Stimulated activated CD4-positive, alpha-beta T cell treated with anti-CD3 and anti-CD28 coated beads, Interleukin-4, amount 100 ng/mL, for 1 hour (primary cell): ENCODE measurements at places on chromosomes 16 and 17.

GRCh38 chr16:55728797-55729196 lies 73.0 kb downstream of the SLC6A2 start:
- no peak for DNase-seq

GRCh38 chr17:42920106-42920900 lies 19.7 kb downstream of the G6PC1 start:
- DNase-seq = no peak

GRCh38 chr16:49281843-49282642 lies 405 bp upstream of the CBLN1 start:
- peak; percentile 46 for DNase-seq

- DNase-seq = peak; percentile 62
Observed at GRCh38 chr17:41965694-41966462, 717 bp upstream of the CNP start.

- no peak for DNase-seq
Observed at GRCh38 chr16:80751167-80751566, 53.2 kb downstream of the CDYL2 start.

DNA sequence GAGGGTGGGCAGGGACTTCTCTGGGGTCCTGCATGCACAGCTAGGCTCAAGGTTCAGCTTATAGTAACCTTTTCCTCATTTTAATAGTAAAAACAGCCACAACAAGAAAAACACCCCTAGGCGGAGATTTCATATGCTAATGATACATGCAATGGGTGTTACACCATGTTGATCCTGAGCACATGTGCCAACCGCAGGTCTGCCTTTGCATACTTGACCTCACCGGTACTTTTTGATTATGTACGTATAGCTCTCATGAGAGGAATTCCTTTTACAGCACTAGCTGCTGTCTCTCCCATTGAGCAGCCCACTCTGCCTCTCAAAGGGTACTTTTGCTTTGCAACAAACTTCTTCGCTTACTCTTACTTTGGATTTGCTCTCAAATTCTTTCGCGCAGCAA lies 1.9 kb downstream of the KRTAP4-8 start:
- no peak for DNase-seq

- DNase-seq = no peak
Observed at GRCh38 chr17:14296166-14296910, 4.5 kb upstream of the HS3ST3B1 start.

GRCh38 chr16:84302111-84302954 lies 7.7 kb downstream of the WFDC1 start:
- no peak for DNase-seq

GRCh38 chr17:55677446-55677845 lies 45.2 kb downstream of the TMEM100 start:
- no peak for DNase-seq

DNA sequence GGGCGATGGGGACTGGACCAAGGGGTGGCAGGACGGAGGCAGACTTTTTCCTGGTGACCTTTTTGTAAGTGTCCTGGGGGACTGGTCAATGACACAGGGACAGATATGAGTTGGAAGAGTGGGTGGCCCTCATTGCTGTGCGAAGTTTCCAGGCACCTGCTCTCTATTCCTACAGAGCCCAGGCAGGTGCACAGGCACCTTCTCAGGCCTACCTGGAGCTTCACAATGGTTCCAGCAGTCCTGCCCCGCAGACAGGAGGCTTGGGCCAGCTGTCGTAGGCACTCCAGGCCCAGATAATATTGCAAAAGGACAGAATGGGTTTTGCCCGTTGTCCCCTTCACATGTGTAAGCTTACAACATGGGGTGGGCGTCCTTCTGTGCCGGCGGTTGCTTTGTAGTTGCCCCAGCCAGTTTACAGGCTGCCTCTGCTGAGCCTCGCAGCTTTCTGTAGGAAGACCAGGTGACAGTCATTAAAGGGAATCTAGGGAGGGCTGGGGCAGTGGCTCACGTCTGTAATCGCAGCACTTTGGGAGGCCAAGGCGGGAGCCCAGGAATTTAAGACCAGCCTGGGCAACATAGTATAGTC lies 84.3 kb downstream of the ARHGAP23 start:
- no peak for DNase-seq

- no peak for DNase-seq
Observed at GRCh38 chr17:52885882-52886281, 727.4 kb upstream of the CA10 start.

GRCh38 chr17:83200751-83201150 lies 121.3 kb downstream of the METRNL start:
- no peak for DNase-seq

DNA sequence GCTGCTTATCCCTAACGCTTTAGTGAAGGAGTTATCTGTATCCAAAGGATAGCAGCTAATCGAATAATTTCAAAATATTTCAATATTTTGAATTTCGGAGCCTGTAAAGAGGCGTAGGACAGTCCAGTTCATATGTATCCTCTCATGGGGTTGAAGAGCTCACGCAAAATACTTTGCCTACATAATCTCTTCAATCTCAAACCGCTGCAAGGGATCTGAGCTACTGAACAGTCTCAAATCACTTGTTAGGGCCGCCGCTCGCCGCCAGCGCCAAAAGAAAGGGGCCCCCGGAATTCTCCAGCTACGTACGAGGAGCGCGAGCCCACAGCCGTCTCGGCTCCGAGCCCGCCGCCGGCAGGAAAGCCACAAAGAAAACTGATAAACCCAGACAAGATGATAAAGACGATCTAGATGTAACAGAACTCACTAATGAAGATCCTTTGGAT lies 601 bp upstream of the RFWD3 start:
- peak; percentile 15 for DNase-seq

DNA sequence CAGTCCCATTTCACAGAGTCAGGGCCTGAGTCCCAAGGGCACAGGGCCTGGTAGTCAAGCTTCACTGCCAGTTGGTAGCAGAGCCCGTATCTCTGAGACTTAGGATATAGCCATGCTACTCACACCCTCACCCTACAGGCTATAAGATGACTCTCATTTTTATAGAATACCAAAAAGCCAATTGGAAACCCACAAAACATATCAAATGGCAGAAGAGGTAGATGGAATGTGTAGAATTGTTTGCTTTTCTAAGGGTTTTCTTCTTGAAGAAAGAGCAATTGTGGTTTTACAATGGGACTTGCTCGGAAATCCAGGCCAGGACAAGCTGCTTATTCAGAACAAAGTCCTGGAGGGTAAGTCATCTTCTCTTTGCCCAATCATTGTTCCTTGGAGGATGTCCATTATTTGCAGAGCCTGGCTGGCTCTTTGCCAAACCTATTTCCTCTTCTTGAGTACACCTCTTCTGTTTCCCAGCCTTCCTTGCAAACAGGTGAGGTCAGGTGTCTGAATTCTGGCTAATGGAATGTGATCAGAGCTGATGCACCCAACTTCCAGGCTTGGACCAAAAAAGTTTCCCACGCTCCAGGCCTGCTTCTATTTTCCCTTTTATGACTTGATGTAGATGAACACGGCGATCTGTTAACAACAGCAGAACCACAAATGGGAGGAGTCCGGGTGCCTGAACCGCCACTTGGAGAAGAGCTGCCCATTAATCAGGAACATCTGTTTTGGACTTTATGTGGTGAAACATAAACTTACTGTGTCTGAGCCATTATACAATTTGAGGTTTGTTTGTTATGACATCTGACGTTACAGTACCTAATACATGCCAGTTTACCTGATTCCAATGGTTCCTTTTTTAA lies 16.9 kb upstream of the CCL22 start:
- DNase-seq = no peak

DNA sequence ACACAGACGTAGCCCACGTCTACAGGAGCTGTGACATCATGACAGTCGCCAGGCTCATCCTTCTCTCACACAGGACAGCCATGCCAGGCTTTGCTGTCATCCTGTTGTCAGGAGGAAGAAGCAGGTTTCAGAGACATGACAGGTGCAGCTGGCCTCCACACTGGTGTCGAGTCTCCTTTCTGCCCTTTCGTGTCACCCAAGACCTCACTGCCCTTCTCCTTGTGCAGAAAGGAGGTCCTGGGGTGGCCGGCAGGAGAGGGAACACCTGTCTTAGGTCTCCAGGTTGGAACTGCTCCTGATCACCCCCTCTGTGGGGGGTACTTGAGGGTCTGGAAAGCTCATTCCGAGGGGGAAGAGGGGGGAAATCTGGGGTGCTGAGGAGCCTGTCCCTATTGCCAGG lies 41.6 kb upstream of the IRF8 start:
- DNase-seq = no peak

GRCh38 chr17:75008373-75008772 lies 4.1 kb upstream of the MRPL58 start:
- DNase-seq = no peak

GRCh38 chr16:87966064-87966645 lies 14.9 kb downstream of the BANP start:
- DNase-seq = no peak

DNA sequence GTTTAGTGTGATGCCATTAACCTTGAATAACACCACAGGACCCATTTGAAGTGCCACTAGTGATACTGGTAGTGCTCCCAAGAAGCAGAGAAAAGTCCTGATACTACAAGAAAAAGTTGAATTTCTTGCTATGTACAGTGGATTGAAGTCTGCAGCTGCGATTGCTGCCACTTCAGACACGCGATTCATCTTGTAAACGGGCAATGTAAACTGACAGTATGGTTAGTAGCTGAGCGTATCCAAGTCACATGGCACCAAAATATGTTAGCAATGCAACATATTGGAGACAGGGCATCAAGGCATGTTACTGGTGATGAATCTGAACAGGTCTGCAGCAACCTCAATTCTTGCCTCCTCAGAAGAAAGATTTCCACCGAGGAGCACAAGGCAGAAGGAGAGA lies 238.9 kb downstream of the HS3ST3B1 start:
- no peak for DNase-seq

DNA sequence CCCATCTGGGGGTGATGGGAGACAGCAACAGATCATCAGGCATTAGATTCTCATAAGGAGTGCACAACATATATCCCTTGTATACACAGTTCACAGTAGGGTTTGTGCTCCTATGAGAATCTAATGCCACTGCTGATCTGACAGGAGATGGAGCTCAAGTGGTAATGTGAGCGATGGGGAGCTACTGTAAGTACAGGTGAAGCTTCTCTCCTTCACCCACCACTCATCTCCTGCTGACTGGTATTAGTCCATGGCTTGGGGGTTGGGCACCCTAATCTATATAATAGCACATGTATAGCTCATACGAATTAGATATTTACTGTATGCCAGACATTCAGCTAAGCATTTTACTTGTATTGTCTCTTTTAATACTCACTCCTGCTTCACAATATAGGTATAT lies 101.7 kb downstream of the MAP2K6 start:
- no peak for DNase-seq

DNA sequence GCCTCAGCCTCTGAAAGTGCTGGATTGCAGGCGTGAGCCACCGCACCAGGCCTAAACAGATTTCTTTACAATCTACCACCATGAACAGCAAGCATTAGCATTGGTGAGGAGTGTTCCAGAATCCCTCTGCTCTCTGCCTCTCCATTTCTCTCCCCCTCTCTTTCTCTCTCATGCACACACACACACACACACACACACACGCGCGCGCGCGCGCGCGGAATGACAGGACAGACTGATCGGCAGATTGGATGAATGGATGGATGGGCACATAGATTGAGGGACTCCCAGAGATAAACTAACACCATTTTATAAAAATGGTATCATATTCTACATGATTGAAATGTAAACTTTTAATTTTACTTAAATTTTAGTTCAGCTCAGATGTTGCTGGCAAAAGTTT lies 3.3 kb downstream of the CARD14 start:
- DNase-seq = no peak

DNA sequence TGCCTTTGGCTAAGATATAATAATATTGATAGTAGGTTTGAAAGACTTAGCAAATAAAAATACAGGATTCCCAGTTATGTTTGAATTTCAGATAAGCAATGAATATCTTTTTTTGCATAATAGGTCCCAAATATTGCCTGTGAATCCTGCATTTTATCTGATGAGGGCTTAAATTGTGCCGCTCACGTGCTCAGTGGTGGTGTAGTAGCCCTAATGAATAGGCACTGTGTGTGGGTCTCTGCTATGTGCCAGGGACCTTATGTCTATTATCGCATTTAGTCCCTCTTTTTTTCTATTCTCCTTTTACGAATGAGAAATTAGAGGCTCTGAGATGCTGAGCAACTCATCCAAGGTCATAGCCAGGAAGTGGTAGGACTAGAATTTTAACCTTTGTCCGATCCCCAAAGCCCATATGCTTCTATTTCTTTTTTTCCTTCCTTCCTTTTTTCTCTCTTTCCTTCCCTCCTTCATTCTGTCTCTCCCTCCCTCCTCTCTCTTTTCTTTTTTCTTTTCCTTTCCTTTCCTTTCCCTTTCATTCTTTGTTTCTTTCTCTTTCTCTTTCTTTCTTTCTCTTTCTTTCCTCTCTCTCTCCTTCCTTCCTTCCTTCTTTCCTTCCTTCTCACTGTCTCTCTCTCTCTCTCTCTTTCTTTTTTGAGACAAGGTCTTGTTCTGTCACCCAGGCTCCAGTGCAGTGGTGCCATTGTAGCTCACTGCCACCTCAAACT lies 47.2 kb downstream of the RGS9 start:
- no peak for DNase-seq

DNA sequence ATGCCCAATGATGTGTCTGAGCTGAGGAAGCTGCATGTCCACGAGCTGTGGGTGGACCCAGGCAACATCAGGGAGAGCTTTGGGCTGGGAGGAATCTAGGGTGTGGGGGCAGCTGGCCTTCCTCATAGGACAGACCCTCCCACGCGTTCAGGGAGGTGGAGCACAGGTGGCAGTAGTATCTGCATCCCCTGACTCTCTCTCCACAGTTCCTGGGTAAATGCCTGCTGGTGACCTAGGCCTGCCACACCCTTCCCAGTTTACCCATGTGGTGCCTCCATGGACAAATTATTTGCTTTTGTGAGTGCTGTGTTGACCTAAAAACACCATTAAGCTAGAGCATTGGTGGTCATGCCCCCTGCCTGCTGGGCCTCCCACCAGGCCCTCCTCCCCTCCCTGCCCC lies 3.2 kb downstream of the HBM start:
- no peak for DNase-seq

DNA sequence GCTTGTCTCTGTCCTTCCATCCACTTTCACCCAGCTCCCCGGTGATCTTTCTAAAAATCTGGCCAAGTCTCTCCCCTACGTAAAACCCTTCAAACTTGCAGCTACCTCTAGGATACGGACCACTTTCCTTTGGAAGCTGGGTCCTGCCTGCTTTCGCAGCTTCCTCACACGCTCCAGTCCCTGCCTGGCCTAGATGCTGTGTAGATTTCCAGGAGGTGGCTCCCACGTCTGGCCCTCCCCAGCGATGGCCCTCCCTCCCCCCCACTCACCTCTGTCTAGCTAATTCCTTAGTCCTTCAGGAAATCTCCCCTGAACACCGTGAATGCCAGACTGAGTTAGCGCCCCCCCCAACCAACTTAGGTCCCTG lies 579 bp upstream of the LRRC59 start:
- no peak for DNase-seq

- DNase-seq = no peak
Observed at GRCh38 chr16:16021988-16022682, 72.7 kb downstream of the ABCC1 start.

- DNase-seq = no peak
Observed at GRCh38 chr16:27646806-27647205, 96.9 kb downstream of the KATNIP start.

- no peak for DNase-seq
Observed at GRCh38 chr17:48553826-48554225, 8.9 kb upstream of the HOXB2 start.

GRCh38 chr17:27855454-27855853 lies 37.7 kb downstream of the LYRM9 start:
- no peak for DNase-seq
